ENCODE measurements at places on chromosomes 4 and X.

DNA sequence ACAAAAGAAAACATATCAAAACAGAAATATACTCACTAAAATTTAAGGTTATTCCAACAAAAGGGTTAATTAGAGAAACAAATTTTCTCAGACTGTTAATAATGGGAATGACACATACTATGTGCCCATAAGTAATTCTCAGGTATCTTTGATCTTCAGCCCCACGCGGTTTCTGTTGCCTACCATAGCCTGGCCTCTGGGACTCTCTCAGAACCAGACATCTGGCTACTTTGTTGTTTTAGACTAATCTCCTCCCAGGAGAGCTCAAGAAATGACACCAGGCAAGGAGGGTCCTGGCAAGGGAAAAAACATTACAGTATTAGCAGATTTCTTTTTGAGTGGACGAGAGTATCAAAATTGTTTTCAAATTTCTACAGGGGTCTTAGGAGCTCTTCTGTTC is 43.7 kb downstream of the SLC10A7 start:
- no peak for DNase-seq

DNA sequence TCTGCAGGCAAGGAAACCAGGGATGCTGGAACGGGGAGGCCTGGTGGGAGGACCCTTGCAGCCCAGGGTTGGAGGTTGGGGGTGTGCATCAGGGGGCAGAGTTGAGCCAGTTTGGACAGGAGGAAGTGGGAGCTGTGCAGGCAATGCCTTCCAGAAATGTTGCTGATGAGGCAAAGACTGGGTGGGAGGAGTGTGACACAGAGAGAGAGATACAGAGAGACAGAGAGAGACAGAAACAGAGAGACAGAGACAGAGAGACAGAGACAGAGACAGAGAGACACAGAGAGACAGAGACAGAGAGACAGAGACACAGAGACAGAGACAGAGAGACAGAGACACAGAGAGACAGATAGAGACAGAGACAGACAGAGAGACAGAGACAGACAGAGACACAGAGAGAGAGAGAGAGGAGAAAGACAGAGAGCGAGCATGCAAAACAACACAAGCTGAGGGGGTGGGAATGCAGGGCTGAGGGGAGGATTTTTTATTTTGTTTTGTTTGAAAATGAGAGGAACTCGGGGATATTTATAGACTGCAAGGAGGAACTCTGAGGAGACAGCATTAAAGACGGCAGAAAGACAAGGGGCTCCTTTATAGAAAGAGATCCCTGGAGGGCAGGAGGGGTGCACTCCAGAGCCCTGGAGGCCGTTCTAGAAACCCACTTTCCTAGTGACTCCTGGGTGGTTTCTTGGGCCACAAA is 1.9 kb upstream of the HAUS3 start:
- DNase-seq = no peak

- DNase-seq = no peak
These were observed 66.3 kb upstream of the MSN start for GRCh38 chrX:65601126-65601525.

GRCh38 chr4:146165840-146166239 is 9.7 kb upstream of the LSM6 start:
- no peak for DNase-seq

DNA sequence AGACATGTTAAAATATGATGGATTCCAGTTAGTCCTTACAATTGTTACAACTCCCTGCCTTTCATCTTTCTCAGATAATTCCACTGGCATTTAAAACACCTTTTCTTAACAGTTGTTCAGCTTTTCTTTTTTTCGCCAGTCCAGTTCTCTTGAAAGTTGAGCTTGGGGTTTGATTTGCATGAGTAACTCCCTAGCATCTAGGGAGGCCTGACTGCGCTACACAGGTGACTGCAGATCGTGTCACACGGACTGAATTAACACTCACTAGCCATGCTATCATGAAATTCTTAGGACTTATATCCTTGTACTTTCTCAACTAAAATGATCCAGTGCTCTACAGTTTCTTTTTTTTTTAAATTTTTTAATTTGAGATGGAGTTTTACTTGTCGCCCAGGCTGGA is 69.8 kb downstream of the ARHGAP24 start:
- DNase-seq = no peak

All from activated T-cell treated with anti-CD3 and anti-CD28 coated beads for 48 hours (primary cell).